ENCODE measurements at places on chromosomes 12 and 14.

DNA sequence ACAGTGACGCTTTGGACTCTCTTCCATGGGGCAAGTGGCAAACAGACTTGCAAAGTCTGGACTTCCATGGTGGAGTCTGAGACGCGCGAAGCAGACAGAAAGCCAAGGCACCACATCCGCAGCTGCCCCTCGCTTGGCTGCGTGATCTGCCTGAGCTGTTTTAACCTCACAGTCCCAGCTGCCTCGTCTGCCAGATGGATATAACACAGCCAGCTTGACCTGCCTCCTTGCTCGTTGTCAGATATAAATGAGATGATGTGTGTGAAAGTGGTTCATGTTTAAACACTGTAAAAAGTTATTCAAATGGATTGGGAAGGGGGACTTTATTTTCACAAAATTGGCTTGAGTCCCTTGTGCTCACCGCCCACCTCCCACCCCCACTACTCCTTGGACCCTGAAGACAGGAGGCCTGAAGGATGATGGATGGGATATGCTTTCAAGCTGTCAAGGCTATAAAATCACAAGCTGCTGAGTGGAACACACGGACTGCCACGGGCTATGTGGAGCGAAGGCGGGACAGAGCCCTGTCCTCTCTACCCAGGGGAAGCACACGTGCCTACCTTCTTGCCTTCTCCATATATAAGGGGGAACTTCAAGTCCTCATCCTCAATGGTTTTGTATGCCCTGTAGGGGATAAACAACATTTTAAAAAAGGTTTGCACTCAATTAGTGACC lies 226.9 kb downstream of the MON2 start:
- no peak for DNase-seq

GRCh38 chr14:105944632-105945610 lies 418.5 kb downstream of the TMEM121 start:
- DNase-seq: peak; percentile 52

GRCh38 chr14:79256380-79256779 lies 954.9 kb downstream of the DIO2 start:
- no peak for DNase-seq

- no peak for DNase-seq
Measured at GRCh38 chr12:95386051-95386450, 87.9 kb upstream of the METAP2 start.

GRCh38 chr12:117622087-117622486 lies 260.7 kb upstream of the NOS1 start:
- no peak for DNase-seq

DNA sequence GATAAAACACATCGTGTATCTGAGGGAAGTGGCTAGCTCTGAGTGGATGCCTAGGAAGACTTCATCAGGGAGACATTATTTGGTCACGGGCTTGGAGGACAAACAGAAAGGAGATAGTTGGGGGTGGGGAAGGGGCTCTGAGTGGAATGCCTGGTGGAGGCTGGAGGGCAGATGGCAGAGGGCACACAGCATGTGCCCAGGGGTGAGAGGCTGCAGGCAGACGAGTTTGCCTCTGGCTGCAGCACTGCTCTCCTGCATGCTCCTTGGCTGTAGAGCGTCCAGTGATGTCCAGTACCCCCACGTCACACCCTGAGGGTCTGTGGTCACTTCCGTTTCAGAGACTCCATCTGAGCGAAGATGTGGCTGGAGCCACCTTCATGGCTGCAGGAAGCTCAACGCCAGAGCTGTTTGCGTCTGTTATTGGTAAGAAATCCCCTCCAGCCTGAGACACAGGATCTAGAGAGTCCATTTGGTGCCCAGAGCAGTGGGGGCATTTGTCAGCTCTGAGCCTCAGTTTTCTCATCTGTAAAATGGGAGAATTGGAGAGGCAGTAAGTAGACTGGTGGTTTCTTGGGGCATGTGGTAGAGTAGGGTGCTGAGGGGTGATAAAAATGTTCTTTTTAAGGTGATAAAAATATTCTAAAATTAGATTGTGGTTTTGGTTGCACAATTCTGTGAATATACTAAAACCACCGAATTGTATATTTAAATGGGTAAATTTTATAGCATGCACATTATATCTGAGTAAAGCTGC lies 71.7 kb upstream of the RIN3 start:
- no peak for DNase-seq

DNA sequence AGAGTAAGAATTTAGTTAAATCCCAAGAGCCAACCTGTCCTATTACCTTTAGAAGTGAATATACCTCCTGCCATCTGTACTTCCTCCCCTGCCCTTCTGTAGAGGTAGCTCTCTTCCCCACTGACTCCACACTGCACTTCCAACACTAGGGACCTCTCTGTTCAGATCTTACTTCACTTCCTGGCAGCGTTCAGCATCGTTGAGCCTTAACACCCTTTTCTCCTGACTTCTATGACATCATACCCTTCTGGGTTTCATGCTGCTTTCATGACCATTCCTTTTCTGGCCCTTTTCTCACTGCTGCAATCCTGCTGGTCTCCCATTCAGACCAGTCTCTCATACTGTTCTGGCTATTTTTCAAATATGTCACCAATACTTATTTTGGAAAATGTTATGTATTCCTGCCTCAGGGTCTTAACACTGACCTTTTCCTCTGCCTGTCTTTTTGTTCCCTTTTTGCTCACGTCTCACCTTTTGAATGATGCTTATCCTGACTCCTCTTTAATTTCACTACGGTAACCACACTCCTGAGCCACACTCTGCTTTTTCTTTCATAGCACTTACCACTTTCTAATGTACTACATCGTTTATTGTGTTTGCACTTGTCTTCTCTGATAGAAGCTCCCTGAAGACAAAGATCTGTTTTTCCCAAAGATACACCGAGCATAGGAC lies 67.6 kb downstream of the PLEKHA5 start:
- peak; percentile 16 for DNase-seq

DNA sequence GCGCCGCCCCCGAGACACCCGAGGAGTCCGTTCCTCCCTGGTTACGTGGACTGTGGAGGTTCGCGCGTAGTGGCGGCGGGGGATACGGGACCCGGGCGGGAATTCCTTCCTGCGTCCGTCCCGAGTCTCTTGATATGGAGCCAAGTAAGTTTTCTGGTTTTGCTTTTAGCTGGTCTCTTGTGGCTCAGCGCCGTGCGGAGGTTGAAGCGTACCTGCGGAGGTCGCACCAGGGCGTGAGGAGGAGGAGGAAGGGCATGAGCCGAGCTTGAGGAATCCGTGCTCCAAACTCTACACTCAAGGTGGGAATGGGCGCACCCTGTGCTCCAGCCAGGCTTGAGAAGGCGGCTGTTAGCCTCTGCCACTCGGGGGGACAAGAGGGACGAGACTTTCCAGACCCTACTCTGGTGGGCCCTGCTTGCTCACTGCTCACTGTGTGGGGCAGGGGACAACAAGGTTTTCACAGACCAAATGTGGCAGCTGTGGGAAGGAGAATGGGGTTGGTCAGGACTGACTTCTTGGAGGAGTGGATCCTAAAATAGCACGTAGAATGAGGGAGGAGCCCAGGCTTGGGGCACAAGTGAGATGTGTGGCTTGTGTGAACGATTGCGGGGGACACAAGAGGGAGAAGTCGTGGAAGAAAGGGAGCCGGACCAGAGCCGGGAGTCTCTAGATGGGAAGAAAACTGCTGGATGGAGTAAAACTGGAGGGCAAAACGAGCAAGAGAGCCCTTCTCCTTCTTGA lies 577 bp downstream of the ATG101 start:
- peak; percentile 26 for DNase-seq

- DNase-seq: no peak
Measured at GRCh38 chr14:67733616-67734015, 31.9 kb downstream of the RDH12 start.

DNA sequence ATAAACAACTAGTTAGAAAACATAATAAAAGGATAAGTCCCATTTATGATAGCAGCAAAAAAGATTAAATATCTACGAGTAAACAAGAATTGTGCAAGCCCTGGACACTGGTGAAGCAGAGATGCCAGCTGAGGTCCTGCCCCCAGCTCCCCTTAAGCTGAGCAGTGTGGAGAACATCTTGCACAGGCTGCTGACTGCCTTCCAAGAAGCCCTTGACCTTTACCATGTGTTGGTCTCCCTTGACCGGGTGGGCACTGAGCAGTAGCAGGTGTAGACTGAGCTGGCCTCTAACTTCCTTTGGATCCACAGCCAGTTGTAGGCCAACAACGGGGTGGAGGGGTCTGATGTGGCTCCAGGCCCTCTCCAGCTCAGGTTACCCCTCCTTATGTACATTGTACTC lies 47.7 kb upstream of the PAPLN start:
- DNase-seq: no peak

DNA sequence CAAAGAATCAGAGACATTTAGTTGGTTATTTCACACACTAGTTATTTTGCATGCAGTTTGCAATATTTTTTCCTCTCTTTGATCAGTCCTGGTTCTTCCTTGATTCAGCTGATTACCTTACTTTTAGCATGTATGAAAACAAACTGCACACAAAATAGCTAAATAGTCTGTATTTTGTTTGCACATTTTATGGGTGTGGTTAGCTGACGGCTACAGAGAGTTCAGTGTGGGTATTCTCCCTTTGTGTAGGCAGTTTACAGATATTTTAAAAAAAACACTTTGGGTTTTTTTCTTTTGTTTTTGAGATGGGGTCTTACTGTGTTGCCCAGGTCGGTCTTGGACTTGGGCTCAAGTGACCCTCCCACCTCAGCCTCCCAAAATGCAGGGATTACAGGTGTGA lies 28.5 kb downstream of the TOGARAM1 start:
- DNase-seq: no peak

DNA sequence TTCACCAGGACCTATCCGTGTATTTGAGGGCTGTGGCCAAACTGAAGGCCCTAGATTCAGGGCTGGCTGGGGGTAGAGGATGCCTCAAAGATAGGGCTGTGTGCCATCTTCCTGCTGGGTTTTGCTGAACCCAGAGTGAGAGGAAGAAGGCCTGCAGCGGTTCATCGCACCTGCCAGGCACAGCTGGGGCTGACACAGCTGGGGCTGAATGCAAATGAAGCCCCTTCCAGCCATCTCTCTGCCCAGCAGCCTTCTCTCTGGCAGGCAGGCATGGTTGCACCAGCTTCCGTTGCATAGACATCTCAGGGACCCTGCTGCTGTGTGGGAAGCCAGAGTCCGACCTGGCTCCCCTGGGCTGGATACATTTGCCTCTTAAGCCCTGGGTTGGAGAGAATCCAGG lies 152.4 kb downstream of the TSPAN9 start:
- DNase-seq: no peak

- peak; percentile 49 for DNase-seq
Measured at GRCh38 chr12:78888568-78888967, 24.0 kb downstream of the SYT1 start.

DNA sequence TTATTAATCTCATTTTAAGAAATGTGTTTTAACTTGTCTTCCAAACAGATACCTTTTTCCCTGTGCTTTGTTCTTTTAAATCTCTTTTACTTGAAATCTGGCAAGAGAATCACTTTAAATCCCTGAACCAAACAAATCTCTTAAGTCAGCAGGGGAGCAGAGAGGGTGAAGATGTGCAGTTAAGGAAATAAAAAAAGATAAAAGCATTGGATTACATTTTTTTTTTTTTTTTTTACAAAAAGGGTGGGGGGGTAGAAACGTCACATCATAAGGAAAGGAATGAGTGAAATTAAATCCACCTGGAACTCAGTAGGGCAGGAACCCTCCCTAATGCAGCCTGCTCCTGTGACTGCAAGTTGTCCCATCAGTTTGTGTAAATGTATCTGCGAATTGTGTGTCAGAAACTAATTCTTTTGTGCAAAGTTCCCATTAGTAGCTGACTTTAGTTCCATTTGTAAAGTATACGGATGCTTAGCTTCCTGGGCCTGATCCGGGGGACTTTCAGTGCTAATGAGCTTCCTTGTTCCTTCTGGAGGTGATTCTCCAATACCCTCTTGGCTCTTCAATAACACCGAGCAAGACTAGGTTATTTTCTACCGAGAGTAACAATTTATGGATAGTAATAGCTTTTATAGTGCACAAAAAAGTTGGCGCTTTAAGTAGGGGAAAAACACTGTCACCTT lies 1.5 kb downstream of the TTC6 start:
- DNase-seq: no peak

- DNase-seq: no peak
Measured at GRCh38 chr12:103912069-103912468, 18.1 kb upstream of the HSP90B1 start.

GRCh38 chr14:32044454-32044853 lies 32.6 kb upstream of the ARHGAP5 start:
- no peak for DNase-seq

GRCh38 chr12:89369166-89369565 lies 16.9 kb upstream of the DUSP6 start:
- no peak for DNase-seq

GRCh38 chr14:23469906-23470403 lies 452 bp downstream of the NGDN start:
- DNase-seq: peak; percentile 31

GRCh38 chr12:41993283-41993682 lies 151.4 kb downstream of the GXYLT1 start:
- no peak for DNase-seq

DNA sequence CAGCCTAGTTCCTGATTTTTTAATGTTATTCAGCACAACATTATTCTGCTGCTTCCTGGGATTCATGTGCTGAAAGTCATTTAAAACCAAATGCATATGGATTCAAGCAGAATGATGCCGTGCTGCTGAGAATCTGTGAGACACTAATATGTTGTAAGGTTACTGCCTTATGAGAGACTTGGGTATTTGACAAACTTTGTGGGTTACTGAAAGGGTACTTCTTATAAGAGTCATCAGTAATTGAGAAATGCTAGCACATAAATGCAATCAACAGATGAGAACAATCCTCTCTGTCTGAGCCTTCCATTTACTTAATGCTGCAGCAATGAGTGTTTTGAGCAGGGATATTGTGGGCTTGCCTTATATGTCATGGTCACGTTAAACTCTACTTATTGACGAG lies 175.7 kb downstream of the NPAS3 start:
- no peak for DNase-seq

GRCh38 chr14:96215452-96216244 lies 11.0 kb downstream of the BDKRB2 start:
- peak; percentile 52 for DNase-seq

DNA sequence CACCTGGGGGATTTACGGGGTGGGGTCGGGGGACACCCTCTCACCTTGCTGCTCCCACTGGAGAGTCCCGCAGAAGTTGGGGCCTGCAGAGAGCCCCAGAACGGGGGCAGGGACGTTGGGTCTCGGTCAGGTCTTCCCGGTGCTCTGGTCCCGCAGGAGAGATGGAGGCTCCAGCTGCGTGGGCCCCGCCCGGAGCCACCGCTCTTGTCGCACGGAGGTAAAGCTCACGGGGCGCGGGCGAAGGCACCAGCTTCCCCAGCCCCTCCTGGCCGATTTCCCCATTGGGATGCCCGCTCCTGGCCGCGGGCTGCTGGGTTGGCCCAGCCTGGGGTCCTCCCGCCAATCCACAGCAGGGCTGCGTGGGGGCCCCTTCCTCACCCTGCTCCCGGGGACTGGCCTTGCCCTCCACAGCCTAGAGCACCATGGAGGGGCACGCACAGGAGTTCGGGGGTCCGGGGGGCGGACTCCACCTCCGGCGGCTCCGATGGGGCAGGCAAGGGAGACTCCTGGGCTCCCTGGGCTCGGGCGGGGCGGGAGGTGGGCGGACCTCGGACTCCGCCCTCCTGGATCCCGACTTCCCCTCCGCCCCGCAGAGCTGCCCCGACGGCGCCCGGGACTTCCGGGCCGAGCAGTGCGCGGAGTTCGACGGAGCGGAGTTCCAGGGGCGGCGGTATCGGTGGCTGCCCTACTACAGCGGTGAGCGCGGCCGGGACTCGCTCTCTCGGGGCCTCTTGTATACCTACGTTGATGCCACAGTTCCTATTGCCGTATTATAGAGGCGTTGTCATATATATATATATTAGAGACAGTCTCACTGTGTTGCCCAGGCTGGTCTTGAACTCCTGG lies 8.4 kb downstream of the PAPLN start:
- DNase-seq: peak; percentile 70

GRCh38 chr12:88600272-88600671 lies 20.0 kb upstream of the KITLG start:
- DNase-seq: peak; percentile 65

Measured in RPMI7951 (cell line).